Cardiac muscle cell (in vitro differentiated cells and primary cell): ENCODE measurements at places on chromosomes 2 and 18. TPM values are rescaled to one million over a fixed set of nuclear protein-coding genes. Genes with fewer than 3 reads are reported as not detected.

Gene OR6B2
- not detected in 2 replicates for polyA plus RNA-seq

Gene POMC
- 2.0 TPM in 1 of 2 replicates, not detected in the other for polyA plus RNA-seq

Gene MTX2
- polyA plus RNA-seq: 107 and 124 TPM in 2 replicates

Gene KCNE4
- 0.71 TPM in 1 of 2 replicates, not detected in the other for polyA plus RNA-seq

Gene CMPK2
- 0.61 and 2.4 TPM in 2 replicates for polyA plus RNA-seq

Gene CAVIN2
- 0.87 and 1.0 TPM in 2 replicates for polyA plus RNA-seq

Gene CHRNA1
- polyA plus RNA-seq: 0.31 TPM in 1 of 2 replicates, not detected in the other

Gene TIGD1
- 12.5 and 14.8 TPM in 2 replicates for polyA plus RNA-seq

Gene XDH
- polyA plus RNA-seq: 0.17 and 0.49 TPM in 2 replicates

Gene SCN3A
- polyA plus RNA-seq: 0.06 TPM in 1 of 2 replicates, not detected in the other
